ENCODE measurements at places on chromosomes 1 and 21.
A peak's percentile ranks its signal among the peaks of the same experiment; 100 is the strongest.

GRCh38 chr1:193434319-193434718, 247.9 kb upstream of the B3GALT2 start:
- H3K4me3 ChIP-seq, result no peak overlapping the region
- H3K4me1 ChIP-seq, result peaks cover 30% of the 10 kb centered on the region
- H3K27ac ChIP-seq, result no peak overlapping the region
- no peaks in the 10 kb centered on the region for H3K27me3 ChIP-seq
- no peak for DNase-seq

GRCh38 chr1:247613405-247613804, 8.0 kb downstream of the OR2G3 start:
- no peak for DNase-seq
- no peaks in the 10 kb centered on the region for H3K36me3 ChIP-seq
- no peaks in the 10 kb centered on the region for H3K27me3 ChIP-seq

DNA sequence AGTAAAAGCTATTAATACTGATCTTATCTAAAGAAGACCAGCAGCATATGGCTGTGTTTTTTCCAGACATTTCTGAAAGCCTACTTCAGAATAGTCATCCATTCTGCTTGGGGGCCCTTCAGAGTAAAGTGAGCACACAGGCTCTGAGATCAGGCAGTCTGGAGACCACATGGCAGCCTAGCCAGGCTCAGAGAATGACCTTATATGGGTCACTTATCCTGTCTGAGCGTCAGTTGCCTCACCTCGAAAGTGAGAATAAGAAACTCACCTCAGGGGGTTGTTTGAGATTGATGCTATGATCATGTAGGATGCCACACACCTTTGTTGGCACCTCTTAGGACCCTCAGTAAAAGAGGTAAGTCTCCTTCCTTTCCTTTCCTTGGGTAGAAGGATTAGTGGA, 270.4 kb downstream of the GRIK1 start:
- no peak overlapping the region for H3K4me3 ChIP-seq
- H3K27ac ChIP-seq, result no peak overlapping the region
- DNase-seq, result no peak
- peaks cover 11% of the 10 kb centered on the region for H3K27me3 ChIP-seq

- peak overlapping the region; percentile 51 for H3K27ac ChIP-seq
- H3K4me1 ChIP-seq, result peaks cover 18% of the 10 kb centered on the region
- H3K36me3 ChIP-seq, result peaks cover 12% of the 10 kb centered on the region
Observed at GRCh38 chr1:165897326-165898303, 70.2 kb downstream of the UCK2 start.

GRCh38 chr1:50423670-50424000, 392 bp upstream of the DMRTA2 start:
- peak overlapping the region; percentile 87 for H3K4me3 ChIP-seq
- DNase-seq, result no peak
- peaks cover 83% of the 10 kb centered on the region for H3K27me3 ChIP-seq
- peak overlapping the region; percentile 41 for H3K27ac ChIP-seq

DNA sequence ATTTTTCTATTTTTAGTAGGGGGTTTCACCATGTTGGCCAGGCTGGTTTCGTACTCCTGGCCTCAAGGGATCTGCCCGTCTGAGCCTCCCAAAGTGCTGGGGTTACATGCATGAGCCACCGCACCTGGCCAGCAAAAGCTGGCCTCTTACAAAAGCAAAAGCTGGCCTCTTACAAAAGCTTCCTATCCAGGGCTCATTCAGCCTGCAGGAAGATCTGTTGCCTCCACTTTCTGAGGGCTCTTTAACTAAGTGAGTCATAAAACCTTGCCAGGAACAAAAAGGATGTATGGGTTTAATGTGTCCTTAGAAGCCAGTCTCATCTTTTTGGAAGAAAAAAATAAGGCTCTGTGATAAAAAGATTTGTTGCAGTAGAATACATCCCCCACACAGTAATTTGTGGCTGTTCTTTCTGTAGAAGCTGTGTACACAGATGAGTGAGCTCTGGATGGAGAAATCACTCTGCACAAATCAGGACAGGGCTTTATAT, 15.0 kb downstream of the HTR1D start:
- no peaks in the 10 kb centered on the region for H3K4me1 ChIP-seq
- H3K27ac ChIP-seq, result no peak overlapping the region
- no peak overlapping the region for H3K4me3 ChIP-seq

GRCh38 chr1:7010534-7011200, 225.4 kb downstream of the CAMTA1 start:
- no peak for DNase-seq
- no peak overlapping the region for H3K4me3 ChIP-seq
- no peak overlapping the region for H3K27ac ChIP-seq
- H3K27me3 ChIP-seq, result no peaks in the 10 kb centered on the region
- no peaks in the 10 kb centered on the region for H3K36me3 ChIP-seq

- no peaks in the 10 kb centered on the region for H3K36me3 ChIP-seq
- H3K4me1 ChIP-seq, result peaks cover 18% of the 10 kb centered on the region
- no peak overlapping the region for H3K27ac ChIP-seq
- peaks cover 31% of the 10 kb centered on the region for H3K27me3 ChIP-seq
- DNase-seq, result no peak
Observed at GRCh38 chr1:54474310-54475251, 68.4 kb upstream of the SSBP3 start.

DNA sequence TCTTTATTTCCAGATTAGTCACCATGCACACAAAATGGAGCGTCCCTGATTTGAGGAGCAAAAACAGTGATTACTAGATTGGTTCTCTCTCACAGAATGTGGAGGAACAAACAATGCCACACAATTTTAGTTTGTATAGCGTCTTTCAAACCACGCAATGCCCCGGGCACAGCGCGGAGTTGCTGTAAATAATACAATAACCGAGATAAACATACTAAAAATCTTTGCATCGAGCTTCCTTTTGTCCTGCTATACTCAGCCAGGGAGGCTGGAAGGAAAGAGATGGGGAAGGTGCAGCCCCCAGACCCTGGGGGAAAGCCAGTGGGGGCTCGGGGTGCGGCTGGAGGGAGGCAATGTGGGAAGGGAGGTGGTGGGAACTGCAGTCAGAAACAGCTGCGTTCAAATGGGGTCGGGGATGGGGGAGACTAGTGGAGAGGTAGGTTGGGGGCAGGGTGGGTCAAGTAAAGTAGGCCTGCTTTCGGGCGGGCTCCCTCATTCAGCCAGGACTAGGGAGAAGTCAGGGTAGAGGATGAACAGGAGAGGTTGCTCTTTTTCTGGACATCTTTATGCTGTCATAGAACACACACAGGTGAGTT, 366.3 kb downstream of the RPS6KC1 start:
- H3K27me3 ChIP-seq, result no peaks in the 10 kb centered on the region
- H3K4me3 ChIP-seq, result no peak overlapping the region
- H3K4me1 ChIP-seq, result no peaks in the 10 kb centered on the region

DNA sequence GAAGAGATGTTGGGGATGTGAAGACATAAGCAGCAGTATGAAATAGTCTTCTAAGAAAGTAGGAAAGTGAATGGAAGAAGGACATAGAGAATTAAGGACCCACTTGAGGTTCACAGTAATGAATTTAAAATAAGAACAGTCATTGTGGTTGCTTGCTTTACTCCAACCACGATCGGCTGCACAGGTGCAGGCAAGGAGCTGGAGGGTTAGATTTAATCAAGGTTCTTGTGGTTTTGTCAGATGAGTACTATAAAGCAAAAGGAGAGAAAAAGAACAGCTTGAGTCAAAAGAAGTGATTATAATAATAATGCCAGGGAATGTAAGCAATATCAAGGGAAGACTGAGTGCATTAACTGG, 46.1 kb upstream of the RBM34 start:
- H3K4me3 ChIP-seq, result peak overlapping the region; percentile 74
- H3K27me3 ChIP-seq, result no peaks in the 10 kb centered on the region
- H3K27ac ChIP-seq, result peak overlapping the region; percentile 93
- H3K4me1 ChIP-seq, result peaks cover 33% of the 10 kb centered on the region
- H3K36me3 ChIP-seq, result peaks cover 27% of the 10 kb centered on the region

- H3K36me3 ChIP-seq, result no peaks in the 10 kb centered on the region
- H3K4me3 ChIP-seq, result no peak overlapping the region
- no peak overlapping the region for H3K27ac ChIP-seq
- no peak for DNase-seq
- no peaks in the 10 kb centered on the region for H3K27me3 ChIP-seq
- H3K4me1 ChIP-seq, result no peaks in the 10 kb centered on the region
Observed at GRCh38 chr1:54588377-54588776, 34.9 kb downstream of the FAM151A start.

- H3K27me3 ChIP-seq, result peaks cover 17% of the 10 kb centered on the region
- H3K27ac ChIP-seq, result no peak overlapping the region
- peaks cover 4% of the 10 kb centered on the region for H3K4me1 ChIP-seq
- peak overlapping the region; percentile 80 for H3K4me3 ChIP-seq
- no peak for DNase-seq
Observed at GRCh38 chr1:117122330-117123025, 929 bp upstream of the TRIM45 start.
